ENCODE measurements at places on chromosomes 13 and 19.

- DNase-seq, result no peak
Measured at GRCh38 chr13:27226991-27227390, 24.4 kb upstream of the RPL21 start.

- DNase-seq, result no peak
Measured at GRCh38 chr13:43730642-43731041, 56.1 kb downstream of the ENOX1 start.

DNA sequence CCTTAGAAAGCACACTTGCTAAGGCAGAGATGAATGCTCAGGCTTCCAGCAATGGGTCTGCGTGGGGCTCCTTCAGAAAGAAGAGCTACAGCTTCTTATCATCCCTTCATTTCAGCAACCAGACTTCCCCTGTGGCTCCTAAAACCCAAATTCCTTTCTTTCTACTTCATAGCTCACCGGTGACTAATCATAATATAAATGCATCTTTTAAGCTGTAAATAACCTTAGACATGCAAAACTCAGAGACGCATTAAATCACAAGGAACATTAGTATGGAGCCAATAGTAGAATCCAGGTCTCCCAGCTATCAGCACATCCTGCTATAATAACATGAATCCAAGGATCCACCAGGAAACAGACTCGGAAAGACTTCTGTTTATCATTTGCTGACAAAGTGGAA, 375.6 kb downstream of the COG6 start:
- DNase-seq, result no peak

- DNase-seq, result peak; percentile 41
Measured at GRCh38 chr19:40523322-40524047, 53.2 kb upstream of the SHKBP1 start.

DNA sequence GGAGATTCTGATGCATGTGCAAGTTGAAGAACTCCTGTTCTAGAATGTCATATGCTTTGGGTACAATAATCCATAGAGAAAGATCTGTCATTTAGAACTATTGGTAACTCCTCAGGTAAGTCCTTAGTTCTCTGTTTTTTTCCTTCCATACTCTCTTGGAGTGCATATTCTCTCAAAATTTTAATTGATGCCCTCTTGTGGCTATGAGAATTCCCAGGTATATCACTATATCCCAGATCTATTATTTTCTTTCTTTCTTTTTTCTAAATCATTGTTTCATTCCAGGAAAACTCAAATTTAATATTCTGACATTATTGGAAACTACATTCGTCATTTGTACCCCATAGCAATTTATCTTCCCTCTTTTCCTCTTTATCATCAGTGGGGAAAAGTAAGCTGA, 485.4 kb downstream of the KLF5 start:
- DNase-seq, result no peak

- no peak for DNase-seq
Measured at GRCh38 chr13:58792854-58793253, 1161.3 kb downstream of the PCDH17 start.

- DNase-seq, result no peak
Measured at GRCh38 chr13:73365252-73365651, 306.4 kb downstream of the KLF5 start.

- DNase-seq, result peak; percentile 94
Measured at GRCh38 chr19:10416380-10417257, 3.7 kb upstream of the PDE4A start.

DNA sequence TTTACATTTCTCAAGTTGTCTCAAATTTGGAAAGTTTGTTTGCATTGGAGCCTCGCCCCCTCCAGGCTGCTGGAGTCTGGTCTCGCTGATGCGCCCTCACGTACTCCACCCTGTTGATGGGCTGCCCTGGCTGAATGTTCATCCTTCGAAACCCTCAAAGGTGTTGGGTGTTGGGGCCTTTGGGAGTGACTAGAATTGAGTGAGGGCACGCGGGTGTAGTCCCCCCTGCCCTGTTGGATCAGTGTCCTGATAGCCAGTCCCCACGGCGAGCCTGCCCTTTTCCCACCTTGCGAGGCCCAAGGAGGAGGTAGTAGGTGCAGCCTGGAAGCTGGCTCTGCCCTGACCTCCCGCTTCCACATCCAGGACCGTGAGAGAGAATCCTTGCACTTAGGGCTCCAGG, 14.8 kb downstream of the TFDP1 start:
- no peak for DNase-seq

- DNase-seq, result no peak
Measured at GRCh38 chr19:42154471-42155323, 22.5 kb upstream of the POU2F2 start.

GRCh38 chr19:13163609-13164342, 13.6 kb downstream of the IER2 start:
- peak; percentile 48 for DNase-seq

- no peak for DNase-seq
Measured at GRCh38 chr13:71880753-71881541, 13.9 kb upstream of the DACH1 start.

- DNase-seq, result no peak
Measured at GRCh38 chr13:110637747-110638146, 22.4 kb downstream of the NAXD start.

DNA sequence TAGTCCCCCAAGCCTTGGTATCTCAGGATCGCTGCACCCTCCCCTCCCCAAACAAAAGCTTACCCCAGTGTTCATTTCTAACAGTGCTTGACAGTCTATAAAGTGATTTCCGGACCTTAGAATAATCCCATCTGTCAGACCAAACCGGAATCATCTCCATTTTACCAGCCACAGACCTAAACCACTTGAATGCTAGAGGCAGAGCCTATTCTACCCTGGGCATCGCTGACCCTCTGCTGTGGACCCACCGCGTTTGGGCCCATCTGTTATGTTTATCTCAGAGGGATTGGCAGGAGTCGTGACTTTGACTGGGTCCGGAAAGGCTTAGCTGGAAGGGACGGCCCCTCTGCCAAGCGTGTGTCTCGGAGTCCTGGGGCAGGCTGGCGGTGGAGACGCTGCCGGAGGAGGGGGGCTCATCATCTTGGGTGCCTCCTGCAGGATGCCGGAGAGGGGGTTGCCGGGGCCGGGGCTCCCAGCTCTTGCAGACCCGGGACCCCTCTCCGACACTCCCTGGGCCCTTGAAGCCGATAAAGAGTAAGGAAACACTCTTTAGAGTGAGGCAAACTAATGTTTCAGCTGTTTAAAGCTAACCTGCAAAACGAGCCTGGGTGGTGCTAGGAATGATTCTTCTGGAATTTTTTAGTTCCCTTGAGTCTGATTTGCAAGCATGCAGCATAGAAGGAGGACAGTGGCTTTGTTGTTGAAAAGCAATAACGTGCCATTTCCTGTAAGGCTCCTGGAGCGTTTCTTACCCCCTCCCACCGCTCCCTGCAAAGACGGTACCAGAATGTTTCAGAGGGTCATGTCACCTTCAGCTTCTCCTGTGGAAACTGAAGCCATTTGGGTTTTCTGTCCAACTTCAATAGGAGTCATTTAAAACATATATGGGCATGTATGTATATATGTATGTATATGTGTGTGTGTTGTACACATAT, 1.3 kb downstream of the SLC25A42 start:
- peak; percentile 33 for DNase-seq

DNA sequence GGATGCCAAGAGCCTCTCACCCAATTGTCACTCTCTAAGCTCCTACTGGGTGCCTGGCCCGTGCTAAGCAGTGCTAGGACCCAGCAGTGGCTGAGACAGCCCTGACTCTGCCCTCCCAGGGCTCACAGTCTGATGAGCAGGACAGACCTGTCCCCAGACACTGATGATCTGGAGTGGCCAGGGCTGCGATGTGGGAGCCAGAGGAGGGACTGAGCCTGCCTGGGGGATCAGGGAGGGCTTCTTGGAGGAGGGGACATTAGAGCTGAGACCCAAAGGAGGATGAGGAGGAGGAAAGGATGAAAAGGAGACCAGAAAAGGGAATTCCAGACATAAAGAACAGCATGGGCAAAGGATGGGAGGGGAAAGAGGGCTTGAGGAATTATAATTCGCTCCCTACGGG, 6.6 kb downstream of the ERCC1 start:
- DNase-seq, result no peak

- no peak for DNase-seq
Measured at GRCh38 chr13:113628291-113629270, 29.4 kb downstream of the ATP4B start.

GRCh38 chr19:6737873-6738786, 750 bp upstream of the GPR108 start:
- peak; percentile 81 for DNase-seq

DNA sequence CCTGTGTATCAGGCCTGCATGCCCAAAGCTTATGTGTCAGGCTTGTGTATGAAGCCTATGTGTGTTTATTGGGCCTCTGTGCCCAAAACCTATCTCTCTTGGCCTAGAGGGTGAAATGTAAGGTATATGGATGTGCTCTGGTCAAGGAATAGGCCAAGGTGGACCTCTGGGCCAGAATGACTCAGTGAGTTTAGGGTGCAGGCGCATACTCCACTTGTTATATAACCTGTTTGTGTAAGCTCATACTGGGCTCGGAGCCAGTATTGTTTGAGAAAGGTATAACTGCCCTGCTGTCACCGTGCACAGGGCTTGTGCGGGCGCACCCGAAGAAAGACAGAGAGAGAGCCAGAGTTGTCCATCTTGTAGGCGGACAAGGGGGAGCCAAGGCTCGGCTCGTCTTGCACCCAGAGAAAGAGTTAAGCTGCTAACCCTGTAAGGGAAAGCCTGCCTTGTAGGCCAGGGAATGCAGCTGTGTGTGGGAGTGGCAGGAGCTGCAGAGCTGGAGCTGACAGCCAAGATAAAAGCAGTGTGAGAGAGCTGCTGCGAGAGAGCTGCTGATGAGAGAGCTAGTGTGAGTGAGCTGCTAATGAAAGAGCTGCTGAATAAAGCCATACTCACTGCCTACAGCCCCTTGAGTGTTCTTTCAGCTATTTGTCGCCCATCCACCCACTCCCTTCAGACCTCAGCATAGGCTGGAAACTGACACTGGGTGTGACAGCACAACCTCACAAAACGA, 43.4 kb upstream of the N4BP2L1 start:
- no peak for DNase-seq
